ENCODE measurements at places on chromosomes 5 and 9.

DNA sequence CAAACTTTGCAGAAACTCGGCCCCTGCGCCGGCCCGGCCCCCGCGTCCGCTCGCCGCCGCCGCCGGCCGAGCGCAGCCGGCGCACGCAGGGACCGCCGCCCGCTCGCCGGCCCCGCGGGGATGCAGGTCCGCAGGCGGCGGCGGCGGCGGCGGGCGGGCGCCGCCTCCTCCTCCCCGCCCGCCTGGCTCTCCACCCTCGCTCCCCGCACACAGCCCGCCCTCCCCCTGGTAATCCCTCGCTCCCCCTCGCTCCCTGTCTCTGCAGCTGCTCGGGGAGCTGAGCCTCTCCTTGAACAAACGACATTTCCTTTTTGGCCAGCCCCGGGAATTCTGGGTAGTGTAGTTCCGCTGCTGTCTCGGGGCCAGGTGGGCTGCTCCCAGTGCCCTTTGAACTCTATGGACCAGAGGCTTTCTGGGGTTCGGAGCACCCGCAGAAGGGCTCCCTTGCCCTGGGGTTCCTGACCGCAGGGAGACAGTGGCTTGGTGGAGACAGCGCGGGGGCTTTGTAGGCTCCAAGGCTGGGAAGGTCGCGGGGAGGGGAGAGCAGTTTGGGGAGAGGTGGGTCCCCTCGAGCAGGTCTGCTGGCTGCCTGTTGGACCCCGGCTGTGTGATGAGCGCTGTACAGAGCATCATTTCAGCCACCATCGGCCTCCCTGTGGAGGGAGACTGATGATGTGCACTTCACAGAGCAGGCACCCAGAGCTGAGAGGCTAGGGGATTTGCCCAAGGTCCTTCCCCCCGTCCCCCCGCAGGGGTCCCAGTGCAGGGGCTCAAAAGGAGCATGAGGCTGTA lies 1.8 kb upstream of the FAM78A start:
- peak; percentile 92 for DNase-seq

- DNase-seq, result no peak
Observed at GRCh38 chr9:90698871-90699440, 56.3 kb upstream of the DIRAS2 start.

- DNase-seq, result no peak
Observed at GRCh38 chr5:179284751-179285631, 60.3 kb downstream of the ADAMTS2 start.

- no peak for DNase-seq
Observed at GRCh38 chr5:77418601-77419581, 73.2 kb downstream of the WDR41 start.

- peak; percentile 9 for DNase-seq
Observed at GRCh38 chr5:1380910-1381309, 36.0 kb upstream of the CLPTM1L start.

DNA sequence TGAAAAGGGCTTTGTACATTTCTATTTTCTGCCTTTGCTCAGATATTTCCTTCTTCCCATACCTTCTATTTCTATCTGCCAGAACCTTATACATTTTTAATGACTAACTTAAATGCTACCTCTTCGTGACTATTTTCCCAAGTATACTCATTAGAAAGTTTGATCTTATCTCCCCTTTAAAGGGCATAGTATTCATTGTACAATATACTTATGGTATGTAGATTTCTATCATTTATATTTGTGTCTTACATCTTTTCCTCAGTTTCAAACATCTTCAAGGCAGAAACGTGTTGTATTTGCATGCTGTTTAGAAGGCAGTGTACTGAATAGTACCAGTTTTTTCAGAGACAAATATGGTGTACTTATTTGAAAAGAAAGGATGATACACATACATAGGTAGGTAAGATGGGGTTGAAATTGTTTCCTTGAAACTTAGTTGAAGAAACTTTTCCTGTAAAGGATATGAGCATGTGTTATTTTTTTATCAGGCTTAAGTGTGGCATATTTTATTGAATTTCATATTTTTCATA lies 518.1 kb upstream of the NUDT12 start:
- no peak for DNase-seq

GRCh38 chr5:14475045-14475444 lies 106.5 kb upstream of the OTULINL start:
- DNase-seq, result no peak
